ENCODE measurements at places on chromosomes 4 and X.

DNA sequence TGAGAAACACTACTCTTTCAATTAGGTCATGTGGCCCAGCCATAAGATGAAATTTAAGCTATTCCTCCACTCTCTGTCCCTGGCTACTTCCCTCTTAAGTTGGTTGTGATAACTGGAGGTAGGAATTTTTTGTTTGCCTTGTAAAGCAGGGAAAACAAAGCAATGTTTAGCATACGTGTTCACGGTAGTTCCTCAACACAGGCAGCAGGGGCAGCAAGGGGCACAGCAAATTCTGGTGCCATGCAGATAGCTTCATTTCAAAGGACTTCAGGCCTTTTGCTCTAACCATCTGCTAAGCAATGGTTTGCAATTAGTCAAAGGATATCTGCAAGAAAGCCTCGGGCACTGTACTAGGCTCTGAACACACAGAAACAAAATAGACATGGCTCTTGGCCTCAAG lies 330.2 kb downstream of the ZIC3 start:
- no peak for DNase-seq

DNA sequence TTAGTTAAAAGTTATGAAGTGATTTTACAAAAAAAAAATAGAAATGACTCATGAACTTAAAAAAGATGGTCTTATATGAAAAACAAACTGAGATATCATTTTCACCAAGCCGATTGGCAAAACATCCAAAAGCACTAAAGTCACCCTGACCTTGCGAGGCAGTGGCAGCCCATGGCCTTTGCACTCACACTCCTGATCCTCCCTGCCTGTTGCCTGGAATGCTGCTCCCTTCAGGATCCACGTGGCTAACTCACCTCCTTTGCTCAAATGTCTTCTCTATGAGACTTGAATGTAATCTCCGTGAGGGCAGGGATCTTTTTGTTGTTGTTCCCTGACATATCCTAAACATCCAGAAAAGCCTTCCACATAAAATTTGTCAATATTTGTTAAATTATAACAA lies 106.4 kb downstream of the RAPGEF2 start:
- no peak for DNase-seq

DNA sequence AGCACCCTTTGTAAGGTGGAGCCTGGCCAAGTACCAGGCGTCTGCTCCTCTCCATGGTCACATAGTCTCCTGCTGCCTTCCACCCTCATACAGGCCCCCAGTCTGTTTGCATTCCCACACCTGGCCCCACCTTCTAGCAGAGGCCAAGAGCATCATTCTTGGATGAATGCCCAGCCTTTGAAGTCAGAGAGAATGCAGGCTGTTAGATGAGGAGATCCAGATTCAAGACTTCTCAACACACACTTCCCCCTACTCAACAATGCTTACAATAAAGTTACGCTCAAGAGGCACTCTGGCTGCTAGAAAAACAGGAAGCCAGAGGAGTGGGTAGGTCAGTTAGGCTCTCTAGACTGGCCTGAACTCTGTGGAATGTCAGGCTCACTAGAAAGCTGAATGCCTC lies 43.3 kb downstream of the SHROOM4 start:
- no peak for DNase-seq

DNA sequence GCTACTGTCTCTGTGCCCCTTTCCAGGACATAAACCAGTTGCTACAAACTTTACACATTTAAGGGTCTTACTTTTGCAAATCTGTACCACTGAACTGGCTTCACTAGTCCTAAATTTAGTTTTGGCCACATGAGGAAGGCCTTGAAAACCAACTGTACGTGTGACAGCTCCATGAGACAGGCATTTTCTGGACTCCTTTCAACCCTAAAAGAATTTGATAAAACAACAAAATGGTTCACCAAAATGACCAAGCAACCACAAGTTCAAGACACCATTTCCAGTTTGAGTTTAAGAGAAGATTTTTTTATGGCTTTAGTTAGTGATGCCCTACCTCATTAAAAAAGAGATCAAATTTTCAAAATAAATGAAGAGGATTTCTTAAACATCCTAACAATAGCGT lies 246.4 kb downstream of the ZNF674 start:
- no peak for DNase-seq

GRCh38 chr4:149521611-149522425 lies 293.8 kb downstream of the IQCM start:
- DNase-seq = peak; percentile 75

DNA sequence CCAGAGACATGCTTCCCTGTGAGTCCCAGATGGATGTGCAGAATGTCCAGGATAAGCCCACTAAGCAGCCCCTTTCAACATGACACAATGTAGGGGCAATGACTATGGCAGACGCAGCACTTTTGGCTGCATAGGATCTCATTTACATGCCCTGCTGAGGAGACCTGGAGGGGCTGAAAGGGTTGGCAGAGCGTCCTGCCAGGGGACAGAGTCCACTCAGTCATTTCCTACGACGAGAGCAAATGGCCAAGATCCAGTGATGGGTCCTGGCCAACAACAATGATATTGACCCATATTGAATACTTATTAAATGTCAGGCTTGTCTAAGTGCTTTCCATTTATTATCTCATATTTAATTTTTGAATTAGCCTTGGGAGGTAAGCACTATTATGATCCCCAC lies 41.4 kb downstream of the LGI2 start:
- no peak for DNase-seq

DNA sequence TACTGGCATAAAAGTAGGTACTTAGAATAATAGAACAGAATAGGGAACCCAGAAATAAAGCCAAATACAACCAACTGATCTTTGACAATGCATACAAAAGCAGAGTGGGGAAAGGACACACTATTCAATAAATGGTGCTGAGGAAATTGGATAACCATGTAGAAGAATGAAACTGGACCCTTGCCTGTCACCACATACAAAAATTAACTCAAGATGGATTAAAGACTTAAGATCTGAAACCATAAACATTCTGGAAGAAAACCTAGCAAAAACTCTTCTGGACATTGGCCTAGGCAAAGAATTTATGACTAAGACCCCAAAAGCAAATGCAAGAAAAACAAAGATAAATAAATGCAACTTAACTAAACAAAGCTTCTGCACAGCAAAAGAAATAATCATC lies 45.6 kb downstream of the ARFIP1 start:
- DNase-seq = no peak

DNA sequence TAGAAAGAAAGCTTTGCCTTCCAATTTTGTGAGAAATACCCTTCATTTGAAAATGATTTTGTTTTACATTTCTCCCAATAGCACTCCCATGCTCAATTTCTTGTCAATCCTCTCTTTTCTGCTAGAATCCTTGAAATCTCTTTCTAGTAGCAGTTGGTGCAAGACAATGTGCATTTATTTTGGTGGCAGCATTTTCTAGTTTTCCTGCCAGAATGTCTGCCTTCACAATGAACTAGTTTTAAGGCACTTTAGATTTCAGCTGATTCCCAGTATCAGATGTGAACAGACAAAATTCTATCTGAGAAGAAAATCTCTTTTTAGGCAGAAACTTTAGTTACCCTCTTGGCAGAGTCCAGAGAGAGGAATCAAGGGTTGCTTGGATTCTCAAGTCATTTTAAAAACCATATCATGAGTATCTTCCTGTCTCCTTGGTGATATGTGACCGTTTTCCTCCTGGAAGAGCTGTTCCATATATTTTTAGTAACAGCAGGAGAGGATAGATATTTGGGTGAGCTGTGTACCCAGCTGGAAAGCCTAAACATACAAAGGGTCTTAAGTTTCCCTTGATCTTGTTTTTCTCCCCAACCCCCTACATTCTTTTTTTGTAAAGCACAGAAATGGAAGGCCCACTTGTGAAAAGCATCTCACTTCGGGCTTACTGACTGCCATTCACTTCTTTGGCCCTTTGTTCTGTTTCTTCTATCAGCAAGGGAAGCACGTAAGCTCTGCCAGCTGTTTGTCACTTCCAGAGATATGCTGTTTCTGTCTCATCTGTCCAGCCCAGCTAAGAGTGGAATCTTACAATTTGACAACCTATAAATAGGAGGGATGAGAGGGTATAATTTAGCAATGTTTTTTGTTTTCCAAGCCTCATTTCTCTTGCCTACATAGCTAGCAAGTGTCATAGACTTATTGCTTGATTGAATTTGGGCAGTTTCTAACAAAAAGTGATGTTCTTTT lies 38.7 kb downstream of the TSPAN7 start:
- no peak for DNase-seq

GRCh38 chr4:85780664-85781063 lies 305.7 kb downstream of the ARHGAP24 start:
- no peak for DNase-seq

DNA sequence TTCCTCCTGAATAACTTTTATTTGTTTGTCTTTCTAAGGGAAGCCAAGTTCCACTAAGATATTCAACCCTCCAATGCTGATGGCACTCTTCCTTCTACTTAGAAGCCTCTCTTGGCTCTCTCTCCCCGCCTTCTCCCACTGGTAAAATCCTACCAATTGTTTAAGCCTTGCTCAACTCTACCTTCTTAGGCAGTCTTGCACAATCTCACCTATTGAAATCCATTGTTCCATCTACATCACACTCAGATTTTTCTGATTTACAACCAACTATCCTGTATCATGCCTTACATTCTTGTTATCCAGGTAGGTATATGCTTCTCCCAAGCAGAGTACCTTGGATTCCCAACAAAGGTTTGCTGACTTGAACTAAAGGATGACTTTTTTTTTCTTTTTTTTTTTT lies 69.1 kb downstream of the NR3C2 start:
- DNase-seq = no peak

GRCh38 chr4:179165000-179165738 lies 1722.9 kb upstream of the AGA start:
- no peak for DNase-seq

DNA sequence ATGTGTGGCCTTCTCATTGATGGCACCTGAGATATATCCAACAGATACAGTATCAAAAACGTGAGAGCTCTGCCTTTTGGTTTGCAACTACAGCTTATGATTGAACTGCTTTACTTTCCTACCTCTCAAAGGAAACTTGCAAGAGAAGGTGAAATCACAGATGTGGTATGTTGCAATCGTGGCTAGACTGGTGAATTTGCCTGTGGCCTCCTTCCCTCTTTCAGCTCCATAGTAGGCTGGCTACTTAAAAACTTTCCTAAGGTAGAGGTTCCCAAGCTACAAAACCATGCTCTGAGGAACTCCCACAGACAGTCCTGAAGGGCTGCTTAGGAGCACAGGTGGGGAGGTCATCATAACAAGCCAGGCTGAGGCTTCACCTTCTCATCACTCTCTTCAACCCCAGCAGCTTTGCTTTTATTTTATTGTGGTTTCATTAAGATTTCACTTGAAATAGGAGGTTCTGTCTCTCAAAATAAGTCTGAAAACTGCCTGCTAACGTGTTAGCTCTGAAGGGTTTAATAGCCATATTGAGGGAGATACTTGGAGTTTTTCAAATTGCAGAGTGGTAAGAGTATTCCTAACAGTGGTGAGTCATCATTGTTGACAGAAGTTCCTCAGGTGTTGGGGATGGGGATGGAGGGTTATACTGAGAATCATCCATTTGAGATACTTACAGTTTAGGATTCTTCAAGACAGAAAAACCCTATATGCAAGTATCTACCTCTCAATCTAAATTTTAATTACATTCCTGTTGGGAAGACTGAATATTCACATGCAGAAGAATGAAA lies 93.5 kb upstream of the UCP1 start:
- no peak for DNase-seq

DNA sequence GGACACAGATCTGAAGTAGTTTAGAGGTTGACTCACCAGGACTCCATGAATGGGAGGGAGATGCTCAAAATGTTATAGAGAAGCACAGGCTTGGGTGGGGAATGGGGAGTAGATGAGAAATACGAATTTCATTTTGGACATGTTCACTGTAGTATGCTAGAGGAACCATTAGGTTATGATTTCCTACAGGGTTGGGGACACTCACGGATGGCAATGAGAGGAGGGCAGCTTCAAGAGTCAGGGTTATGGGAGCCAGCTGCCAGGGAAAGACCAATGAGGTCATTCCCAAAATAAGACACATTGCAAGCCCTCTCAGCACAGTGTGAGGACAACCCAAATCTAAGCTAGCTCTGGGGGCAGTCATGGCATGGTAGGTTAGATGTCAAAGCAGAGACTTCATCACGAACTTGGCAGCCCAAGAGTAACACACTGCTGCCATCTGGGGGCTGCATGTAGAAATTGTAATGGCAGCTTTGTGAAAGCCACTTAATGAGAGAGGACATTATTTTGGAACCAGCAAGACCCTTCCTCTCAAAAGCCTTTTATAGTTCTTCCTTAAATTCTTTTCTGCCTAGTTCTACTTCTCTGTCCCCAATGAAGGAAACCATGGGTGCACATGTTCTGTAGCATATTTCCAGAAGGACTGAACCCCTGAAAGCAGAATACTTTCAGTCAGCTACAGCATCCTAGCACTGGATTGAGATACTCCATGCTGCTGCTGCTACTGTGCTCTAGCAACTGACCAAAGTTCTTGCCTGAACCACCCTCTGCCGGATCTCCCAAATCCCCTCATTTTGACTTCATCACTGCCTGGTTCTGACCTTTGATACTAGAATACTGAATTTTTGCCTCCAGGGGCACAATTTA lies 16.2 kb upstream of the ZCCHC12 start:
- DNase-seq = no peak

DNA sequence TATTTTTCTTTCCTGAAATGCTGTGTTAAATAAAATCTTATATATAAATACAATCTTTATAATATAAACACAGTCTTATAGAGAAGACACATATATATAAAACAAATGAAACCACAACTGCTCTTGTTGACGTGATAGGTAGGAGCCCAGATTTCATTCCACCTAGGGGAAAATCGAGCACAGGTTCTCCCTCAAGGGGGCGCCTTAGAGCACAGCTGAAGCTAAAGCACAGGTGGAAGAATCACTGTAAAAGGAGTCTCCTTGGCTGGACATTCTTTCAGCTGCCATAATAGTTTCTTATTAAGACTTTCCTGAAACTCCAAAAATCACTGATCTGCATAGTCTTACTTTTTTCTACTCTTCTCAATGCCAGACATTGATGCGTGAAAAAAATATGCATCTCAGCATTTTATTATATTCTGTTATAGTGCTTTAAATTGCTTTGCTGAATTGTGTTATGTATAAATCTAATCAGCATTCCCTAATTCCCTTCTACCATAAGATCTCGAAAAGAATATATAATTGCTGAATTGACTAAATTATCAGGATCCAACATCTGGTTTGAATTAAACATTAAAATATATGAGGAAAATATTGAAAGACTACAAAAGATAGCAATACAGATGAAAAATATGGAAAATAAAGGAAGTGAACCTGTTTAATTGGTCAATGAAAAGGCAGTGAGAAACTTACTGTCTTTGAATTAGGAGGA lies 25.5 kb upstream of the RXFP1 start:
- DNase-seq = no peak

GRCh38 chr4:147174591-147174990 lies 228.9 kb upstream of the TTC29 start:
- no peak for DNase-seq

DNA sequence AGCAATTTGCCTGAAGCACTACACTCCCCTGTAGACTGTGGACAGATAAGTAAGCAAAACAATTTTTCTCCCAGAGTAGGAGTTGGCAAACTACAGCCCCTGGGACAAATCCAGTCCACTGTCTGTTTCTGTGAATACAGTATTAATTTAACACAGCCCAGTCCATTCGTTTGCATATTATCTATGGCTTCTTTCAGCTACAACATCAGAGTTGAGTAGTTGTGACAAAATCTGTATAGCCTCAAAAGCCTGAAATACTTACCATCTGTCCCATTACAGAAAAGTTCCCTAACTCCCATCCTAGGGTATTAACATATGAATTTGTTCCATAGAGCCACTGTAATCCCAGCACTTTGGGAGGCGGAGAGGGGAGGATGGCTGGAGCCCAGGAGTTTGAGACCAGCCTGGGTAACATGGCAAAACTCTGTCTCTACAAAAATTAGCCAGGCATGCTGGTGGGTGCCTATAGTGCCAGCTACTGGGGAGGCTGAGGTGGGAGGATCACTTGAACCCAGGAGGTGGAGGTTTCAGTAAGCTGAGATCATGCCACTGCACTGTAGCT lies 53.0 kb downstream of the AMELX start:
- no peak for DNase-seq
